ENCODE measurements at places on chromosomes 5 and 9.

DNA sequence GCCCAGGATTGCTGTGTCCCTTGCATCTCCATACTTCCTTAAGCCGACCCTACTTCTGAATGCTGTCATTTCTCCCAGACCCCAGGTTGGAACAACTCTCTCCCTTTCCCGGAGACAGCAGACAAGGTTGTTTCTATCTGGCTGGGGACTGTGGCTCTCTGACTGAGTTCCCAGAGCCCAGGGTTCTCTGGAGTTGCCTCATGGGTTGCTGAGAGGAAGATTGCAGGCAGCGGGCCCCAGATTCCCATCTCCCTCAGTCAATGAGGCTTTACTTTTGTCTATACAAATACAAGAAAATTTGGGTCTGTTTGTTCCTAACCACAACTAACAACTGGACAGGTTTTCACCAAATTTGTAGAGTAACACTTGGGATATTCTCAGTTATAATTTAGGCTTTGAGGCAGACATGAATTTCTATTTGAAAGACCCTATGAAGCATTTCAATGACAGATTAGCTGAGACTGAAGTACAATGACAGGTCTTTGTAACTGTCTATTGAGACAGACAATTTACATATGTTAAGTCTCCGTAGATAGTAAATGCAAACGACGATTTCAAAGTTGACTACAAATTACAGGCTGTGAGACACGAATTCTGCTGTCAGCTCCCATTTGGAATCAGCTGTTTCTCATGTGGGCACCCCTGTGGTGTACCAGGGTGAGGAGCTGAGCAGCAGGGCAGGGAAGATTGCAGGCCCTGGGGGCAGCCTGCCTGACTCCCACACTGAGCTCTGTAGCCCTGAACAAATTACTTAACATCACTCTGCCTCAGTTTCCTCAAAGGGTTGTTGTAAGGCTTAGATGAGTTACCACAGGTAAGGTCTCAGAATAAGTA, 107.5 kb downstream of the ATP10B start:
- DNase-seq, result no peak

- DNase-seq, result no peak
Observed at GRCh38 chr5:157749462-157749799, 5.9 kb downstream of the LSM11 start.

DNA sequence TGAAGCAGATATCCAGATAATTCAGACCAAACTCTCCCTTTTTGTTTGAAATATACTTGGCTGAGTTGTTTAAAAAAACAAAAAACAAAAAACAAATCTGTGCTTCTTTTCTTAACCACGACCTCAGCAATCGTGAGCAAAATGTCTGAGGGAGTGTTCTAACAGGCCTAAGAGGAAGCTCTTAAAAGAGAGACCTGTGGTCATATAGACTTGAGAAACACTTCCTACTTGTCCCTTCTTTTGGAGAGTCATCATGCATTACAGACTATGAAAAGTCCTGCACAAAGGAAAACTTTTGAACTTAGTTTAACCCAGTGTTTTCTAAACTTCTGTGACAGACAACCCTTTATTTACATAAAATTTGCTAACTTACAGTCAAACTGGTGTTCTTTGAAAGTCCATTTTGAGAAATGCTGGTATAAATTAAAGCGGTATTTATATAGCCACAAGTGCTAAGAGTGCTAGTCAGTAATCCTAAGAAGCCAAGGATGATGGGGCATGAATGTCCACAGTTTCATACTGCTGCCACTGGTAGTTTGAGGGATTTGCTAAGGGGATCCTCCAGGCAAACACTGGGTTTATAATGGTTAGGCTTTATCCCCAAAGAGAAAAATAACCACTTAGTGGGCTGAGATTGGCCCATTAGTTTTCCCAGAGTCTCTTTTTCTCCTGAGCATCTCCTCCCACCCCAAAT, 199.8 kb downstream of the LRRC70 start:
- no peak for DNase-seq

GRCh38 chr5:143828710-143829109, 16.7 kb downstream of the HMHB1 start:
- DNase-seq, result no peak

DNA sequence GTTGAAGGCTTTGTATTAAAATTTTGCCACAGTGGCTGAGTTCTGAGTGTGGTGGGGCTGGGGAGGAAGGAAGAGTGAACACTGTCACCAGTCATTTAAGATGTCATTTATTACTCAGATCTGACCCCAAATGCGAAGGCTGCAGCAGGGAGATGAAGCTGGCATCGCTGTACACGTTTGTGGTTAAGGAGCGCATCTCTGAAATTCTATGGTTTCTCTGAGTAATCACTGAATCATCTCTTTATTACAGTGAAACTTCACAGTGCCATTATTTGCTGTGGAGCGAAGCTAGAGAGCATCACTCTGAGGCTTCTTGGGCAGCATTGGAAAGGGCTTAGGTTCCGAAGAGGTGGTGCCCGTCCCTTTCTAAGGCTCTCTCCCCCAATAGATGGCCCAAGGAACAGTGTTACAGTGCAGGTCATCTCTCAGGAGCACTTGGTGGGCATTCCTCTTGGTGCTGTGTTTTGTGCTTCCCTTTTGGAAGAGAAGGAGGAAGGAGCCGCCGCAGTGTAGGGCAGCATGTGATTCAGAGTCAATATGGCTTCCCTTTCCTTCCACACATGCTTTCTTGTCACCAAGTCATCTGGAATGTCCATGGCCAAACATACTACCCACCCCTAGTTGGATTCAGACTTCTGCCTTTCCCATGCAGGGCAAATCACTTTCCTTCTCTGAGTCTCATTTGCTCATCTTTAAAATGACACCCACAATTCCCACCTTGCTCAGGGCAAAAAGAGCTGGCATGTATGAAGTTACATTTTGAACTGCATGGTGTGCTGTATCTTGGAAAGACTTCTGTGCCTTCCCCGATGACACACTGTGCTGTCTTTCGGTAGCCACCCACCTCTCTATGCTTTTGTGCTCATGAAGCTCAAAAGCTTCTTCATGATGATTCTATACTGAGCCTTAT, 9.3 kb upstream of the TEX48 start:
- DNase-seq, result peak; percentile 58

- DNase-seq, result no peak
Observed at GRCh38 chr9:27673641-27674040, 100.4 kb upstream of the C9orf72 start.

DNA sequence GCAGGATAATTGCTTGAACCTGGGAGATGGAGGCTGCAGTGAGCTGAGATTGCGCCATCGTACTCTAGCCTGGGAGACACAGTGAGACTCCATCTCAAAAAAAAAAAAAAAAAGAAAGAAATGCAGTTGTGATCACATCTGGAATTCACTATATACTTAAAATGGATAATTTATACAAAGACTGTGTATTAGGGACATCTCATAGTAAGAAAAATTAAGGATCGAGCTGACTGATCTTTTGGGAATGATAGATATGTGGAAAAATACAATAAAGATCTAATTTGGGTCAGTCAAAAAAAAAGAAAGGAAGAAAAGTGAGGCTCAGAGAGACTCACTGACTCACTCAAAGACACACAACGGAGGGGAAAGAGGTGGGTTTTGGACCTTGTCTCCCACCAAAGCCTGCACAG, 73.2 kb upstream of the STXBP1 start:
- no peak for DNase-seq

DNA sequence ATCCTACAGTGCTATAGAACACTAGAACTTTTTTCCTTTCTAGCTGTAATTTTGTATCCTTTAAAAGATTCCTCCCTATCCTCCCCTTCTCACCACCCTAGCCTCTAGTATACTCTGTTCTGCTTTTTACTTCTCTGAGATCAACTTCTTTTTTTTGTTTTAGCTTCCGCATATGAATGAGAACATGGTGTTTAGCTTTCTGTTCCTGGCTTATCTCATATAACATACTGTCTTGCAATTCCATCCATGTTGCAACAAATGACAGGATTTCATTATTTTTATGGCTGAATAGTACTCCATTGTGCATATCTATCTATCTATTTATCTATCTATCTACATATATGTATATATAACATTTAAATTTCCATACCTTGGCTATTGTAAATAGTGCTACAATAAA, 126.0 kb upstream of the MAN2A1 start:
- DNase-seq, result no peak

GRCh38 chr9:128552153-128552743, at the start of gene SPTAN1:
Gene SPTAN1, plus strand, starts transcription at chr9:128552587. Its CDS starts 14,154 bp downstream, at chr9:128566741.
- DNase-seq, result peak; percentile 92

DNA sequence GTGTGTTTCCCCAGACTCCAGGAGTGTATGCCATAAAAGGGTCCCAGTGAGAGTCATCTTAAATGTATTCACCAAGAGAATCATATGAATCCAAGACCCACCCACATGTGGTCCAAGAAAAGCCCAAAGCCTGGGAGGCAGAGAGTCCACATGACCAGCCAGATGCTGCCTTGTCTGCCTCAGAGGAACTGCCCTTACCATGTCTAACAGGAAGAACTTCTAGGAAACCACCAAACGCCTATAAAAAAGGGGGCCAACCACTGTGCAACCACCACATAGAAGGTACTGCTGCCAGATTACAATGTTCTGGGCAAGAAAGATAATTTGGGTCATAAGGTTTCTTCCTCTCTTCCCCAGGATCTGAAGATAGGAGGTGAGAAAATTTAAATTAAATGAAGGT, 129.8 kb upstream of the SLC24A2 start:
- no peak for DNase-seq

DNA sequence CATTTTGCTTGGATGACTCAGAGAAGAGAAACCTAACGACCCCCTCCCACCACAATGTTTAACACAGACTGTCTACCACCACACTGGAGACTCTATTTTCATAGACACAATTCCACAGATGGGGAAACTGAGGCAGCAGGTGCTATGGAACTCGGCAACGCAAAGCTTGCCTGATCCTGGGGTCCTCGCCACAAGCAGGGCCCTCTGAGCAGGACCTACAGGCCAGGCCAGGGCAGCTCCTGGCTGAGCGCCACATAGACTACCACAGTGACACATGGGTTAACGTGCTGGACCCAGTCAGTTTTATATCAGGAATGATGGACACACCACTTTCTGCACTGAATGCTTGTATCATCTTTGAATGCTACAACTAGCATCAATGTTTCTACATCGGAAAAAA, 11.8 kb downstream of the IPPK start:
- no peak for DNase-seq

DNA sequence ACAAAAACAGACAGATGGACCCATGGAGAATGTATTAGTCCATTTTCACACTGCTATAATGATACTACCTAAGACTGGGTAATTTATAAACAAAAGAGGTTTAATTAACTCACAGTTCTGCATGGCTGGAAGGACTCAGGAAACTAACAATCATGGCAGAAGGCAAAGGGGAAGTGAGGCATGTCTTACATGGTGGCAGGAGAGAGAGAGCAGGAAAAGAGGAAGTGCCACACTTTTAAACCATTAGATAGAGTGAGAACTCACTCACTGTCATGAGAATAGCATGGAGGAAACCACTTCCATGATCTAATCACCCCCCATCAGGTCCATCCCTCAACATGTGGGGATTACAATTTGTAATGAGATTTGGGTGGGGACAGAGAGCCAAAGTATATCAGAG, 808.9 kb downstream of the CDH12 start:
- DNase-seq, result no peak

DNA sequence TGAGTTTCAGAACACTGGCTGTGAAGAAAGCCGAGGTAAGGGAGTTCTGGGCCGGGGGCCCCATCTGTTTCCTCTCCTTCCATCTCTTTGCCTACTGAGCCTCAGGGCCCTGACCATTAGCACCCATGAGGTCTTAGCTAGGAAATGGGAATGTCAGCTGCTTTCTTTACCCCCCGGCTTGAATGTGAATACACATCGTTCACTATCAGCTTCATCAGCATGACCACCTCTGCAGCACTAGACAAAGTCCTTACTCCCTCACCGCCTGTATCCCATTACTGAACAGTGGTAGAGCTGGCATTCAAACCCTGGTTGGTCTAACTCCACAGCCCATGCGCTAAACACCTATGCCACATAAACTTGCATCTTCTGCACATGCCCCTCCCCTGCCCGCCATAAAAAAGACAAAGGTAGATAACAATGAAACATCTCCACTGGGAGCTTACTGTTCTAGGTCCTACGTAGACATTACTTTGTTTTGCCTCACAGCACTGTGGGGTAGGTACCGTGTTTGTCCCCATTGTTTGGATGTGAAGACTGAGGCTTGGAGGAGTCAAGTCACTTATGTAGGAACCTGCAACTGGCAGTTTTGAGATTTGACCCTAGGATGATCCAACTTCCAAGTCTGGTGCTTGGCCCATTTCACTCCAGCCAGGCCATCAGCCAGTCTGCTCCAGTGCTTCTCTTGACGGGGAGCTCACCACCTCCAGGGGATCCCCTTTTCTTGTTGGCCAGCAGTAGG, 93.3 kb downstream of the AMBP start:
- no peak for DNase-seq

DNA sequence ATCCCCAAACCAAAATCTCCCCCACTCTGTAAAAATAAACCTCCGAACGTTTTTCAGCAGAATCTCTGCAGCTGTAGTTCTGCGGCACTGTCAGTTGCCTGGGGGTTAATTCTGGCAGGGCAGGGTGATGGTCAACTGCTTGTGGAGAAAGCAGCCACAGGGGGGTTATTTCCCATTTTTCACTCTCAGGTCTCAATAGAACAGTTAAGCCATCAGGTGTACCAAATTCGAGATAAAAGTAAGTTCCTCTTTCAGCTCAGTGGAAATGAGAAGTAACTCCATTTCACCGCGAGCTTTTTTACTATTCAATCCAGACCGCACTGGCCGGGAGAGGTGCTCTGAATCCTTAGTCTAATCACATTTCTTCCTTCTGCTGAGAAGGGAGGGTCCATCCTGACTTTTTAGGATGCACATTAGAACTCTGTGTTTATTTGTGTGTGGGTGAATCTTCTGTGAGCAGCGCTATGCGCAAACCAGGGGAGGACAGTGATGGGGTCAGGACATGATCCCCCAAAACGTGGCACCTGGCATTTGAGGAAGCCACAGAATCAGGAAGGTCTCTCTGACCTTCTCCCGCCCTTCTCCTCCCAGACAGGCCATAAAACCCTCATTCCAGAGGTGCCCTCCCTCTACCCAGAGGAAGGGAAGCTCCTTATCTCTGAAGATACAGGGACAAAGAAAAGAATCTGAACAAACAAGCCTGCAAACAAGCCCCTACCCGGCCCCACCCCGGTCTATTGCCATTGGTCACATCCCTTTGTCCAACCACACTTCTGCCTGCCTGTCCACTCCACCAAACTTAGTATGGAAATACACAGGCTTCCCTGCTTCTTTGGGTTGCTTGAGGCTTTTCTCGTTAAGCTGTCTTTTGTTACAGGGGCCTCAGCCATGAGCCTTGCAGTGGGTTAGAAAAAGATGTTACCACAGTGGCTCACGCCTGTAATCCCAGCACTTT, 229.0 kb downstream of the ROR2 start:
- no peak for DNase-seq

All from stimulated activated CD4-positive, alpha-beta T cell treated with anti-CD3 and anti-CD28 coated beads, Interleukin-12 subunit alpha, Interleukin-12 subunit beta, amount 100 ng/mL, for 24 hours (primary cell).